Stimulated activated CD4-positive, alpha-beta T cell treated with anti-CD3 and anti-CD28 coated beads, Interleukin-15, amount 100 ng/mL, for 48 hours (primary cell): ENCODE measurements at places on chromosomes 7 and 10.

GRCh38 chr7:157460721-157461120 lies 123.9 kb downstream of the DNAJB6 start:
- DNase-seq, result no peak

GRCh38 chr7:92678291-92678920 lies 88.2 kb upstream of the FAM133B start:
- DNase-seq, result no peak

DNA sequence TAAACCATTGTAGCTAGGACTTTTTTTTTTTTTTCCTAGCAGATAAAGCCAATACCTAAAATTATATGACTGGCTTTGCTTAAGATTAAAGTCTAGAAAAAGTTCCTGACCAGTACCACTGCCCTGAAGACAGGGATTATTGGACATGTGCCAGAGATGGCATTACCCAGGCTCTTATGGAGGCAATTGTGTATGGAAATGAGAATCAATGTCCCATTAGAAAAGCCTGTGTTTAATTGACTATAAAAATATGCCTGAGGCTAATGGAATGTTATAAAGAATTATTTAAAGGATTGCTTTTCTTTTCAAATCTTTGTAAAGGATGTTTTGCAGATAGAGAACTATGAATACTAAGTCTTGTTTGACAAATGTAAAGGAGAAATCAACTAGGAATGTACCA lies 196.7 kb downstream of the ANK3 start:
- DNase-seq, result no peak

GRCh38 chr7:33776788-33777187 lies 128.6 kb upstream of the BMPER start:
- no peak for DNase-seq

GRCh38 chr10:122696687-122697086 lies 3.0 kb downstream of the C10orf120 start:
- no peak for DNase-seq

DNA sequence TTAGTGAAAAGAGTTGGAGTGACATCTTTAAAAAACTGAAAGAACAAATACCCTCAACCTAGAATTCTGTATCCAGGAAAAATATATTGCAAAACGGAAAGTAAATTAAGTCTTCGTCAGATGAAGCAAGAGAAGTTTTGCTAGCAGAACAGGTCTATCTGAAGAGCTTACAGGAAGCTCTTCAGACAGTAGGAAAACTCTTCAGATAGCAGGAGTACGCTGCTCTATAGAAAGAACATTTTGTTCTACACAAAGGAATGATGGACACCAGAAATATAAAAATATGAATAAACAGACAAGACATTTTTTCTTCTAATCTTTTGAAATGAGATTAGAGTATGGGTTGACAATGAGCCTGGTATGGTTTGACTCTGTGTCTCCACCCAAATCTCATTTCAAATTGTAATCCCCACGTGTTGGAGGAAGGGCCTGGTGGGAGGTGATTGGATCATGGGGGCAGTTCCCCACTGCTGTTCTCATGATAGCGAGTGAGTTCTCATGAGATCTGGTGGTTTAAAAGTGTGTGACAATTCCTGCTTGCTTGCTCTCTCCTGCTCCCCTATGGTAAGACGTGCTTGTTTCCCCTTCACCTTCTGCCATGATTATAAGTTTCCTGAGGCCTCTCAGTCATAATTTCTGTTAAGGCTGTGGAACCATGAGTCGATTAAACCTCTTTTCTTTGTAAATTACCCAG lies 567.3 kb downstream of the AUTS2 start:
- no peak for DNase-seq

- DNase-seq, result no peak
These were observed 162.7 kb upstream of the CDK1 start for GRCh38 chr10:60615541-60615940.

GRCh38 chr10:95782318-95782717 lies 26.4 kb downstream of the ENTPD1 start:
- DNase-seq, result no peak
